ENCODE measurements at places on chromosomes 3 and 15.

DNA sequence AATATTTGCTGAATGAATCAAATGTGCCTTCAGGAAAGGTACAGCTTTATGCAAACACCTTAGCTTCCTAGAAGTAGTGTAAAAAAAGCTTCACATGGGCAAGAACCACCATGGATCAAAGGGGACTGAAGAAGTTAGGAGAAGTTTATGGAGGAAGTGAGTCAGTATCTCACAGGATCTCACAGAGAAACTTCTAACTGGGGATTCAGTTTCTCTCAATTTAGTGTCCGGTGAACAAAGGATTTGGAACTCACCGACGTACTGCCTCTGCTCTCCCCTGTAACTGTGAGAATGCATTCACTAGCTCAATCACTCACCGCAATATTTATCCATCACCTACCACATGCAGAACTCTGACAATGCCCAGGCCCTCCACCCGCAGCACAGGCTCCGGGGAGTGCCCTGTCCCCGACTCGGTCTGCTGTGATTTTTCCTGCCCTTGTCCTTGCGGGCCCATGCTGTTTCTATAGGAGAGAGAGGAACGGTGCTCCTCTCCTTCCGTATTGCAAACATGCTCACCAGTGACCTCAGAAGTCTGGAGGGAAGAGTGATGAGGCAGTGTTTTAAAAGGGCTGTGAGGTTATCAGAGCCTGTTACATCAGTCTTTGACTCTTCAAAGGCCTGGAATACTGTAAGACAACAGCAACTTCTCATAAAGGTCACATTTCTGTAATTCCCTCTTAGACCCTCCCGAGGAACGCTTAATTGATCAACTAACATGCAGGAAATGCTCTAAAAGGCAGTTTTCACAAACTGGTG lies 222.5 kb upstream of the ICE2 start:
- no peak for DNase-seq

DNA sequence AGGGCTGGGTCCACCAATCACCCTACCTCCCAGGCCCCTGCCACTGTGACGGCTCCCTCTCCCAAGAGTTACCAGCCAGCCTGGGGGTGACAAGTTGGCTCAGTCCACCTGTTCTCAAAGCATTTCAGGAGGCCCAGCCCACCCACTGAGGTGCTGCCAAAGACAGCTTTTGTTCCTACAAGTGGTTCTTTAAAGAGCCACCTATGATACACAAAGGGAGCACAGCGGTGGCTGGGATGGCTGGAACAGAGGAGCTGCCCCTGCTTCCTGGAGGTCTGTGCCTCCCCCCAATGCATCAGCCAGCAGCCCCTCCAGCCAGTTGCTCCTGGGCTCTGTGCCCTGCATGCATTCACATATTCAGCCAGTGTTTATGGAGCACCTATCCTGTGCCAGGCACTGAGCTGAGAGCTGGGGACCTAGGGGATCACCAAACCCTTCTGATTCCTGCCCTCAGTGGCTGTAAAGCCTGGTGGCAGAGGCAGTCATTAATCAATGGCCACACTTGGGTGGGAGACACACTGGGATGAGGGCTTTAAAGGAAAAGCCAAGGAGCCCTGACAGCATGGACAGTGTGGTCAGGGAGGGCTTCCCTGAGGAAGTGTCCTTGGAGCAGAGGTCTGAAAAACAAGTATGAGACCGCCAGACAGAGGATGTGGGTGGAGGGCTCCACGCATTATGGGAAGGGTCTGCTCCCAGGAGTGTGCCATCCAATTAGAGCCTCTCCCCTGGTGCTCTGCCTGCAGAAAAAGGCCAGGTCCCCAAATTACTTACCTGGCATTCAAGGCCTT lies 107.1 kb upstream of the LINGO1 start:
- DNase-seq: no peak

GRCh38 chr3:51994530-51994929 lies 1.2 kb downstream of the RPL29 start:
- no peak for DNase-seq

DNA sequence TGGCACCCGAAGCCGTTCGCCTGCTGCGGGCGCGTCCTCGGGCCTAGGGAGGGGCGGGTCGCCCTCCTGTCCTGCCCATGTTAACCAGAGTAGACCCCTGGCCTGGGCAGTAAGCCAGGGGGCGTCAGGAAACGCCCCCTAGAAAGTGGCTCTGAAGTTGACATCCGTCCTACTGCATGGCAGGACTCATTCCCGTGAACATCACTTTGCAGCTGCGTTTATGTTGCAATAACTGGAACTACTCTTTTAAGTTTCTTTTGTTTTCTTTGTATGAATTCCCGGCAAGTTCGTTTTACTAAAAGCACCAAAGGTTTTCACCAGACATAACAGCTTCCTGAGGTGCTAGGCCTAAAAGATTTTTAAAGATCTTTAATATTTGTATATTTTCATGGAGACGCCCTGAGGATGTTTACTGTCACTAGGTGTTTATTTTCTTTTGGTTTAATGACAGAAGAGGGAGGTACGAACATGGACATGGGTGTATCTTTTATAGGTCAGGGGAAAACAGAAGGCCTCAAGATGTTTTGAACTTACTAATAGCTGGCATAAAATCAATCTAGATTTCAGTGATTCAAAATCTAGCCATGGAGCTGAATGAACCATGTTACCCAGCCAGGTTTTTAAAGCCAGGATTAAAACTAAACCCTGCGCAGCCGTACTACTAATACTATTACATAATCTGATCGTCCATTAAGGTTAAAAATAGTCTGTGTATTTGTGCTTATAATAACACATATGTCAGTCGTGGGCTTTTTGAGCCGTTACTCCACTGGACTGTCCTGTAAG lies 1.0 kb downstream of the C15orf61 start:
- no peak for DNase-seq

GRCh38 chr15:85504749-85505676 lies 124.6 kb downstream of the AKAP13 start:
- DNase-seq: peak; percentile 43

DNA sequence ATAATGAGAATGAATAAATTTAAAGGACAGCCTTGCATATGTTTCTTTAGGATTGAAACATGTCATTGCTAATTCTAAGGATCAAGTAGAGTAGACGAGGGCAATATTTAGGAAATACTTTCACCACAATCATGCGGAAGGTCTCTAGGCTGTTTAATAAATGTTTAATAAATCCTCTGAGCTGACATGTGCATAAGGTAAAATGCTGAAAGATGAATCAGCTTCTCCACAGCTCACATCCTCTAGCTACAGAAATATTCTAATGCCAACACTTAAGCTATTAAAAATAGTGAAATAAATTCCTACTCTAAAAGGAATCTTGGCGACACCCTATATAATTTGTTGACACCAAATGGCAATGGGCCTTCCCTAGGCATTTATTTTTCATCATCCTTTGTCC lies 407.3 kb downstream of the TBL1XR1 start:
- no peak for DNase-seq

GRCh38 chr15:62573876-62574275 lies 408.8 kb upstream of the C2CD4B start:
- no peak for DNase-seq

- no peak for DNase-seq
Measured at GRCh38 chr3:80014576-80014975, 246.8 kb upstream of the ROBO1 start.

DNA sequence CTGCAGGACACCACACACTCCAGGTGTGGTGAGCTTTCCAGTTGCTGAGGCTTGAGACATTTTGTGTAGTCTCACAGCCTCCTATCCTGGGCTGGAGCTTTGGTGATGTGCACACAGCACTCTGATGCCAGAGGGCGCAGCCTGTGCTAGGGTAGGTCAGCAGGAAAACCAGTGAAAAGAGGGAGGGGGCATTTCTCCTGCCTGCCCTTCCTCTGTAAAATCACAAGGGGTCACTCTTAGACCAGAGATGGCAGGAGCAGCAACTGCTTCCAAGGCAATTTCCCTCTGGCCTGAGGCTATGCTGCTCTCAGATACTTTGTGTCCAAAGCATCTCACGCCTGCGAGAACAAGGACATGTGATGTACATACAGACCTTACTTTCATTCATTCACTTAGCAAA lies 16.5 kb upstream of the MUSTN1 start:
- peak; percentile 19 for DNase-seq

- DNase-seq: no peak
Measured at GRCh38 chr3:17707813-17708543, 34.5 kb downstream of the TBC1D5 start.
